Smooth muscle cell of trachea (primary cell): ENCODE measurements at places on chromosomes 1 and 21. TPM values are rescaled to one million over a fixed set of nuclear protein-coding genes. Genes with fewer than 3 reads are reported as not detected.

Gene RHBDL2
- total RNA-seq = 0.73 and 0.83 TPM in 2 replicates

Gene CELSR2
- 1.5 TPM in 2 replicates for total RNA-seq

Gene ESPN
- total RNA-seq = under 0.01 and 0.44 TPM in 2 replicates

Gene IRF6
- total RNA-seq = 1.8 and 3.6 TPM in 2 replicates

Gene RGSL1
- total RNA-seq = not detected in 2 replicates

Gene BEND5
- total RNA-seq = 0.17 TPM in 1 of 2 replicates, not detected in the other

Gene MRPL37
- 63.3 and 83.5 TPM in 2 replicates for total RNA-seq

Gene MAPKAPK2
- total RNA-seq = 38.3 and 52.4 TPM in 2 replicates

Gene NUF2
- 3.5 and 29.7 TPM in 2 replicates for total RNA-seq

Gene ADORA1
- 2.0 and 16.0 TPM in 2 replicates for total RNA-seq

Gene SLC25A34
- 0.58 and 2.6 TPM in 2 replicates for total RNA-seq

Gene KRTAP12-2
- not detected in 2 replicates for total RNA-seq
